ENCODE measurements at places on chromosomes 1 and 21.

DNA sequence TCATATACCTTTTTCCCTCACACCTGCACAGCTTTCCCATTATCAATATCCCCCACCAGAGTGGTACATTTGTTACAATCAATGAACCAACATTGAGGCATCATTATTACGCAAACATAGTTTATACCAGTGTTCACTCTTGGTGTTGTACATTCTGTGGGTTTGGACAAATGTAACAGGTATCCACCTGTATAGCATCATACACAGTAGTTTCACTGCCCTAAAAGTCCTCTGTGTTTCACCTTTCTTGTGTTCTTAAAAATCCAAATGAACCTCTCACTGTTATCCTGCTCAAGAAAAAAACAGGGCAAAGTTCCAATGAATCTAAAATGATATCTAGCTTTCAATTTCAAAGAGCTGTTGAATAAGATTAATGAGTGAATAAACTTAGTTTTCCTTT lies 45.9 kb upstream of the NR5A2 start:
- no peak for DNase-seq

- DNase-seq, result no peak
Measured at GRCh38 chr1:214248311-214249085, 32.5 kb upstream of the SMYD2 start.

DNA sequence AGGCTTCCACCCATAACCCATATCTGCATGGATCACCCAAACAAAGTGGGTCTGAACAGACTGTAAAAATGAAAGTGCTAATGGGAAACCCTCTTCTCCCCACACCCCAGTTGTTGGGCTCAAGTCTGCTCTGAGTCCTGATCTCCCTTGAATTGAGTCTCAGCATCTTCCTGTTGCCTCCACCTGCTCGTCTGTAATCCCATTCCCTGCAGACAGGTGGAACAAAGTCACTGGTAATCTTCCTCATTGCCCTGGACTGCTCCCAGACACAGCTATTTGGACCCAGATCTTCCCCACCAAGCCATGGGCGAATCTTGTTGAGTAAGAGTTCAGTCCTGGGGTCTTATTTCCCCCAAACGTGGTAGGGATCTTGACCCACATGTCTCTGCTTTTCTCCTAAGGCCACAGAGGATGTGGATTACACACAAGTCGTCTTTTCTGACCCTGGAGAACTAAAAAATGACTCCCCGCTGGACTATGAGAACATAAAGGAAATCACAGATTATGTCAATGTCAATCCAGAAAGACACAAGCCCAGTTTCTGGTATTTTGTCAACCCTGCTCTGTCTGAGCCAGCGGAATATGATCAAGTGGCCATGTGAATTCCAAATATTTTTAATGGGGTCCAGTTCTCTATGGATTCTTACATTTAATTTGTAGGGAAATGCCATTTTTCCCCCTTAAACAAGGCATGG lies 15.7 kb downstream of the AVPR1B start:
- no peak for DNase-seq

- DNase-seq, result no peak
Measured at GRCh38 chr1:28229996-28230395, 2.8 kb downstream of the DNAJC8 start.

- no peak for DNase-seq
Measured at GRCh38 chr1:13941315-13941714, 241.3 kb downstream of the PRDM2 start.

DNA sequence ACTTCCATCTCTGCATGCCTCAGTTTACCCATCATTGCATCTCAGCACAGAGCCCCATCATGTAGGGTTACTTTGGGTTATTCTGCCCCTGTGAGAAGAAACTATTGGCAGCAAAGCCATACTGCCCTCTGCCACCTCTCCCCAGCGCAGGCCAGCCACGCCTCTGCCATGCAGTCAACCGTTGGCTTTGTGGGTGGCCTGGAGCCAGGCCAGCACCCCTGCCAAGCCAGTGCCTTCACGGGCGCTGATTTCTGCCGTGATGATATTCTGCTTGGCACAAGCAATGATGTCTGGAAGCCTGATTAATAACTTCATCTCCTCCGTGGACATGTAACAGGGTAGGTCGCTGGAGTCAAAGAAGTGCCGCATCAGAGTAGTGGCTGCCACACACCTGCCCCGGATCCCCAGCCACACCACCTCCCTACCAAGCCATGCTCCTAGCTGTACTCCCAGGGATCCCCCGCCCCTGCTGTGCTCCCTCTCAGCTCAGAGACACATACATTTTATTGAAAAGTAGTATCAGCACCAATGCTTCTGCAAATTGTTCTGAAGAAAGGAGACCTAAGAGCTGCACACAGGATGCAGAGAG lies 15.0 kb upstream of the CEP85 start:
- no peak for DNase-seq

GRCh38 chr1:91036894-91037829 lies 15.3 kb upstream of the ZNF644 start:
- no peak for DNase-seq

DNA sequence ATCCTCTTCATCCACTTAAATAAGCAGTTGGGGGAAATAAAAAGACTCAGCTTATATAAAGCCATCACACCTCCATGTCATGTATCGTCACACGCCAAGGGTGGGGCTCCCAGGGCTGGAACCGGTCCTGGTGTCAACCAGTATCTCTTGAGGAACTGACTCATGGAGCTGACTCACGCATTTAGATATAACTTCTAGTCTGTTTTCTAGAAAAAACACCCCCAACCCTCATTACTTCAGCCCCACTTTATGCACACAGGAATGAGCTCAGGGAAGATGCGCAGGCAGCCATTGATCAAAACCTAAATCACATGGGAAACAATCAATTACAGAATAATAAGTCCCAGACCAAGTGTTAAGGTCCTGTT lies 6.9 kb upstream of the IL22RA1 start:
- DNase-seq, result peak; percentile 71

DNA sequence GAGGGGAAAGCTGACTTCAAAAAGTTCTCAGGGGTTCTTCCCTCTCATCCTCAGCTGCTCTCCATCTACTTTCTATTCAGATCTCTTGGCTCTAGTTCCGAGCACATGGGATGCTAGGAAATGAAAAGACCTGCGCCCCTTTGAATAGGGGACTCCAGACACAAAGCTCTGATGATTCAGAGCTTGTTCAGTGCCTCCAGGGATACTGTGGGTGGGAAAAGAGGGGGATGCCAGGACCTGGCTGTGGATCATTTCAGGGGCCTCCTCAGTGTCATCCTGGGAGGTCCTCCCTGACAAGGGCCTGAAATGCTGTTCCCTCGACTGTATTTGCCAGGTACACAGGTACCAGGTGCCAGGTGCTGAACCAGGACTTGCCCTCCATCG lies 943 bp upstream of the KIAA0040 start:
- no peak for DNase-seq

- DNase-seq, result no peak
Measured at GRCh38 chr1:42674682-42675081, 7.5 kb upstream of the YBX1 start.

GRCh38 chr1:244053831-244054230 lies 2.7 kb downstream of the ZBTB18 start:
- no peak for DNase-seq

- no peak for DNase-seq
Measured at GRCh38 chr1:48036710-48037355, 39.6 kb upstream of the TRABD2B start.

DNA sequence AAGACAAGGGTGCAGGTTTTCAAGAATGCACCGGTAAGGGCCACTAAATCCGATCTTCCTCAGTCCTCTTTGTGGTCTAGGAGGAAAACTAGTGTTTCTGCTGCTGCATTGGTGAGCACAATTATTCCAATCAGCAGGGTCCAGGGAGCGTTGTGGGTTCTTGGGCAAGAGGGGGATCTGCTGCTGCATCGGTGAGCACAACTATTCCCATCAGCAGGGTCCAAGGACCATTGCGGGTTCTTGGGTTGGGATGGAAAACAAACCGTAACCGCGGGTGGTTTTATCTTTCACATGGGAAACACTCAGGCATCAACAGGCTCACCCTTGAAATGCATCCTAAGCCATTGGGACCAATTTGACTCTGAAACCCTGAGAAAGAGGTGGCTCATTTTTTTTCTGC lies 7.0 kb upstream of the PCP4L1 start:
- no peak for DNase-seq

- DNase-seq, result no peak
Measured at GRCh38 chr1:57423135-57423655, 665 bp downstream of the DAB1 start.

GRCh38 chr1:119968068-119968492 lies 71.8 kb upstream of the ADAM30 start:
- DNase-seq, result peak; percentile 84

Data from stimulated activated CD4-positive, alpha-beta T cell treated with anti-CD3 and anti-CD28 coated beads, Interleukin-1b, Interleukin-23, amount 100 ng/mL, for 48 hours (primary cell).